SW 1271 (cell line): ENCODE measurements at places on chromosomes 3 and 15.

DNA sequence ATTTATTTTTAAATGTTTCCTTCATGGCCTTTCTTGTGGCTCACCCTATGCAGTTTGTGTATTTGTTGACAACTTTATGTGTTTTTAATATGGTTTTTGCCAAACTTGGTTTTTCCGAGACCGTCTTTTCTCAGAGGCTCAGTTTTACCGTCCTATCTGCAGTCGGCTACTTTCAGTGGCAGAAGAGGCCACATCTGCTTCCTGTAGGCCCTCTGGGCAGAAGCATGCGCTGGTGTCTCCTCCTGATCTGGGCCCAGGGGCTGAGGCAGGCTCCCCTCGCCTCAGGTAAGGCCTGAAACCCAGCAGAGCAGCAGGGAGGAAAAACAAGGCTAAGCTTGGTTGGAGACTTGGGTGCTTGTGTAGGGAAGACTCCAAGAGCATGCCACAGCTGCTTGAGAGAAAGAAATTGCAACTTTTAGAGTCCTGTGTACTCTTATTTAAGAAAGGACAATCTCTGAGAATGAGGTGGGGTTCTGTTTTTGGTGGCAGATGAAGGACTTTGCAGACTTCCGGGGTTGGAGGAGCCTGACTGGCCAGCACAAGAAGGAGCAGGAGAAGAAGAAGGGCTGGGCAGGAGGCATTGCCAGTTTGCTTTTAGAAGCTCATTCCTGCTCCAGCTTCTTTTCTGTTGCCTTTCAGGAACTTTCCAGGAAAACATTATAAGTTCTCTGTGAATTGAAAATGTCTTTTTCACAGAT is at the start of gene TIGIT:
Gene TIGIT (plus strand): TSS at position 191 of the 698 bp plus-strand sequence. CDS start 34 bp downstream, at position 225.
- DNase-seq = no peak

DNA sequence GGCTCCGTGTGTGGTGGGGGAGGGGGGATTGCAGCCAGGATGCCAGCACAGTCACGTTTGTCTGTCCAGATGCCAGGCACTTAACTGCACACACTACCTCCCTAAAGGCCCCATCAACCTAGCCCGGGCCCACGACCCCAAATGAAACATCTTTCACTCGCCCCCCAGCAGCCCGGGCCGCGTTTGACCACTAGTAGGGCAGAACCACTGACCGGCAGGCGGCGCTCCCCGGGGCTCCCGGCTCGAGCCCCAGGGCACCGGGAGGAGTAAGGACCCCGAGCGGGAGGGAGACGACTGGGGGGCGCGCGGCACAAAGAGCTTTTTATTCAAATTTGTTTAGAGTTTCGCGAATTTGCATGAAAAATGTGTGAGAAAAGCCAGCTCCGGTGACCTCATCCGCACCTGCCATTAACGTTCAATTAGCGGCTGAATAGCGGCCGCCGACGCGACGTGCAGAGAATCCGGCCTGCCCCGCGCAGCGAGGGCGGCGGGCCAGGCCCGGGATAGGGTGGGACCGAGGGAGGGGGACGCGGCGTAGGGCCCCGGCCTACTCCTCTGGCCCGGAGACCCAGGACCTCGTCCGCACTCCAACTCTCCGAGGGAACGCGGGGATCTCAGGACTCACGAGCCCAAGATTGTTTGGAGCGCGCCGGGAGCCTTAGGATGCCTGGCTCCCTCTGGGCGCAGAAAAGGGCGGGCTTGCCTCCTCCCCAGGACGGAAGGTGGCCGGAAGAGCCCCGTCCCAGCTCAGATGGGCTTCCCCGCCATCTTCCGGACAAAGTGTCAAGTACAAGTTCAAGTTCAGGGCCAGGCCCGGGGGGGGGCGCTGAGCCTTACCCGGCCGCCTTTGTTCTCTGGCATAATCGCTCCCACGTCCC is 64.9 kb upstream of the POLG start:
- no peak for DNase-seq

GRCh38 chr15:82040390-82040789 is 5.4 kb downstream of the MEX3B start:
- DNase-seq = no peak

- peak; percentile 94 for DNase-seq
These were observed 27.1 kb downstream of the SLC28A2 start for GRCh38 chr15:45279024-45279698.

DNA sequence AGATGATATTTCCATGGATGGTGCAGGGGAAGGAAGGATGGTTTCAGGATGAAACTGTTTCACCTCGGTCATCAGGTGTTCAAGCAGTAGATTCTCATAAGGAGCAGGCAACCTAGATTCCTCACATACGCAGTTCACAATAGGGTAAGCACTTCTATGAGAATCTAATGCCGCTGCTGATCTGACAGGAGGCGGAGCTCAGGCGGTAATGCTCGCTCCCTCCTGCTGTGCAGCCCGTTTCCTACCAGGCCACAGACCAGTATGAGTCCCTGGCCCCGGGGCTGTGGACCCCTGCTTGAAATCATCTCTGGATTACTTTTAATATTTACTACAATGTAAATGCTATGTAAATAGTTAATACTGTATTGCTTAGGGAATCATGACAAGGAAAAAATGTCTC is 241.8 kb downstream of the ROBO2 start:
- no peak for DNase-seq

DNA sequence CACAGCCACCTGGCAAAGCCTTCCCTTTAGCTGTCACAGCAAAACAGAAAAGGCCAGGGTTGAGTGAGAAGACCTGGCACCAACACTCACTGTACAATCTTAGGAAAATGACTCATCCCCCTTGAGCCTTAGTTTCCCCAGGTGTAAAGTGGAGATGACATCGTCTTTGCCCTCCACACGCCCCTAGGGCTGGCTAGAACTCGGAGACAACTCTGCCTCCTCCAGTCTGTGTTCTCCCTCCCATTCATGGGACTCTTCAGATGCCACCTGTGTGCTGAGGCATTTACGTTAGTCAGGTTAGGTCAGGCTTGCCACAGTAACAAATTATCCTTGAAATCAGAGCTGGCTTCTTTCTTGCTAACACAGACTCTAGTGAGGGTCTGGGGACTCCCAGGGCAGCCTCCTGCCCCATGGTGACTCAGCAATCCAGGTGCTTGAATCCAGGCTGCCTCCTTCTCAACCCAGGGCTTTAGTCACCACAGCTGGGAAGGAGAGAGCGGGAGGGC is 252.6 kb downstream of the PLCL2 start:
- DNase-seq = no peak

GRCh38 chr3:6779140-6779539 is 81.8 kb upstream of the GRM7 start:
- DNase-seq = no peak

GRCh38 chr3:61617041-61617440 is 55.7 kb downstream of the PTPRG start:
- DNase-seq = no peak

GRCh38 chr3:131174752-131175151 is 148.1 kb downstream of the NEK11 start:
- no peak for DNase-seq

DNA sequence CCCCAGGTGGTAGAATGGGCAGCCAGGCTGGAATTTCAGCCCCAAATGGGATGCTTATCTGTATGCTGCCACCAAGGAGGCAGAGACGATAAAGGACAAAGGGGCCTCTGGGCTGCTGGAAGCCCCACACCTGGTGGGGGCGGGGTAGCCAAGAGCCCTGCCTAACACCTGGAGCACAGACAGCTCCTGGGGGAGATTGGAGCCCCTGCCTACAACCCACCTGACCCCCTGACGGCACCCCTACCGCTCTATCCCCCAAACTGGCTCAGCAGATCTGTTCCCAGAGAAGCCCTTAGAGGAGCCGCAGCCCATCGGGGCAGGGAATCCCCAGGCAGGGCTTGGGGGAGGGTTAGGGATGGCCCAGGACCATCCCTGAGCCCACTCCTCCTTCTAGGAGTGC is 15.8 kb upstream of the SEMA3F start:
- no peak for DNase-seq

GRCh38 chr3:149023951-149024350 is 32.6 kb downstream of the GYG1 start:
- no peak for DNase-seq

GRCh38 chr3:167649746-167650145 is 4.0 kb downstream of the WDR49 start:
- DNase-seq = no peak

DNA sequence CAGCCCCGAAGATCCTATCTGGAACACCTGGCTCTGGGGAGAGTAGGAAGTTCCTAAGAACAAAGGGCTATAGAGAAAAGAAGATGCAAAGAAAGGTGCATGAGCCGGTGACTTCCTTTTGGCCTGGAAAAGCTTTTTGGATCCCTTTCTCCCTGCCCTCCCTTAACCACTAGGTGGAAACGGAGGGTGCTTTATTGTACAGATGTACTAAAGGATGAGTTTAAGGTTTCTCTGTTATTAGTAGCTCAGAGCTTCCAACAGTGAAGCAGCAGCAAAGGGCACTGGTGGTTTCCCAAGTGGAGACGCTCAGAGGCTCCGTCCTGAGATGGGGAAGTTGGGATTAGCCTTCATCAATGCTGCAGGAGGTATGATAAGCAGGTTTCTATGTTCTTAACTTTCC is 5.9 kb upstream of the ADGRG7 start:
- no peak for DNase-seq

DNA sequence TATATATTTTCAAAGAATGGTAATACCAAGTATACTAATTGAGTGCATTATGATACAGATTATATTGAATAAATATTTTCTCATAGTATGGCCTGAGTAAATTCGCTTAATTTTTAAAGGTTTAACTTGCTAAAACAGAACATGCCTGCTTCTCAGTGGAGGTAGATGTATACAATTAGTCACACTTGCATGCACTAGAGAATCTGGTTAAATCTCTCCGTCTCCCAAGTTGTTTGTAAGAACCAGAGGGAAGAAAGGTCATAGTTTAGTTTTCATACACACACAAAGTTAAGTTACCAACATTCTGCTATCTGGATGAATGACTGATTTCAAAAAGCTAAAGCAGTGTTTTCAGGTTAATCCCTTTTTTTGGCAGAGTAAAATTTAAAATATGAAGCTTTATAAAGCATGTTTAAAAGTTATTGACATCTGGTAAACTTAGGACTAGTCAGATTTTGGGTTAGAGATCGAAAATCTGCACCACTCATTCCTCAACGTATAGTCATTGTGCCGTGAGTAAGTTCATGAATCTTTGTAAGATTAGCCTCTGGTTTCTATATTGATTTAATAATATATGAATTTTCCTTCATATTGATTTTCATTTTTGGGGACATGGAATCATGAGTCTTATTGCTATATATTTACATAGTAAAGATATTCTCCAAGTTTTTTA is 117.6 kb upstream of the SAMMSON start:
- DNase-seq = no peak

DNA sequence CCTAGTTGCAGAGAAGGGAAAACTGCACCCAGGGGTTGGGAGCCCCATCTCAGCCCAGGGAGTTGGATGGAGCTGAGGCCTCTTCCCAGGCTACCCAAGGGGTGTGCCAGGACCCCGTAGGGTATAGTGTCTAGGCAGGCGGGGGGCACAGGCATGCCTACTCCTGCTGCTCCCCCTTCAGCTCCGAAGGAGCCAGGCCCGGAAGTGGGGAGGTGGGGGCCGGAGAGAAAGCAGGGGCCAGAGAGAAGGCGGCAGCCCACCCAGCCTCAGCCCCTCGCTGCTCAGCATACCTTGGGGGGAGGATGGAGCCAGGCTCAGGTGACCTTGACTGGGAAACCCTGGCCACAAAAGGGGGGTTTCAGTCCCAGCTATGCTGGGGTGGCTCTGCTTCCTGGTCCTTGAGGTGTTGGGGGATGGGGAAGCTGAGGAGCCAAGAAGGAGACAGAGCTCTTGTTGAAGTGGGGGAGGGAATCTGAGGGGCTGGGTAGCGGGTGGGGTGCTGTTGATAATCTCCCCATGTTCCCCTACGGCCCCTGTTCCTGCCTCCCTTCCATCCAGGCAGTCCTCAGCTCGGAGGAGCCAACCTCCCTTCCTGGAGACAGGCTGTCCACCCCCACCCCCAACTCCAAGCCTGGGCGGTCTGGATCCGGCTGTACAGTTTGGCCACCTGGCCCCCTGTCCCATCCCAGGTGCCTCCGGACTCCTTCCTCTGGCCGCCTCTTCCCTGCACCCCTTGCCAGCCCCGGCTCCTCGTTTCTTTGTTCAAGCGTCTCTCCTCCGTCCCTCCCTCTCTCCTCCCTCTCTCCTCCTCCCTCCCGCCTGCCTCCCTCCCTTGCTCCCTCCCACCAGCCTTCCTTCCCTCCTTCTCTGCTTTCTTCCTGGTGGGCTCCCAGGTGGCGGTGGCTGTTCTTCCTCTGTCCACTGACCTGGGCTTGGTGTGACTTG is 1.7 kb downstream of the SEMA3F start:
- no peak for DNase-seq

GRCh38 chr3:130671545-130672312 is 74.9 kb downstream of the PIK3R4 start:
- no peak for DNase-seq

- no peak for DNase-seq
These were observed 760.4 kb downstream of the ZPLD1 start for GRCh38 chr3:103195216-103195615.

GRCh38 chr15:42107473-42107872 is 13.1 kb upstream of the PLA2G4D start:
- no peak for DNase-seq

DNA sequence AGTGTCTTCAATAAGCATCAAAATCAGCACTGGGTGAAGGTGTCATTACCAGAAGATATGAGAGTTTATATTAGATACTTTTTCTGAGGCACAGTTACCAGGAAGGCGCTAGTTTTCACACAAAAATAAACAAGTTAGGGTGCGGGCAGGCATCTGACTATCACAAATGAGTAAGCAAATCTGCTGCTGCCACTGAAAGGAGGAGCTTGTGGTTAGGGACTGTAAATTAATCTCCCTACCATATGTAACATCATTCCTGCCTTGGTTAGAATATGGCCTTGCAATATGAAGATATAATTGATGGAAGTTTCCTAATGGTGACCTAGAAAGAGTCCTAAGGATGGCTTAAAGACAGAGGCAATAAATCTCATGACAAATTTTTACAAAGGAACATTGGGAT is 19.5 kb upstream of the EID1 start:
- no peak for DNase-seq
